ENCODE measurements at places on chromosomes 2 and 18. TPM values are rescaled to one million over a fixed set of nuclear protein-coding genes. Genes with fewer than 3 reads are reported as not detected.
A peak's percentile ranks its signal among the peaks of the same experiment; 100 is the strongest.

The SLC11A1 gene
- total RNA-seq: 419 TPM

DNA sequence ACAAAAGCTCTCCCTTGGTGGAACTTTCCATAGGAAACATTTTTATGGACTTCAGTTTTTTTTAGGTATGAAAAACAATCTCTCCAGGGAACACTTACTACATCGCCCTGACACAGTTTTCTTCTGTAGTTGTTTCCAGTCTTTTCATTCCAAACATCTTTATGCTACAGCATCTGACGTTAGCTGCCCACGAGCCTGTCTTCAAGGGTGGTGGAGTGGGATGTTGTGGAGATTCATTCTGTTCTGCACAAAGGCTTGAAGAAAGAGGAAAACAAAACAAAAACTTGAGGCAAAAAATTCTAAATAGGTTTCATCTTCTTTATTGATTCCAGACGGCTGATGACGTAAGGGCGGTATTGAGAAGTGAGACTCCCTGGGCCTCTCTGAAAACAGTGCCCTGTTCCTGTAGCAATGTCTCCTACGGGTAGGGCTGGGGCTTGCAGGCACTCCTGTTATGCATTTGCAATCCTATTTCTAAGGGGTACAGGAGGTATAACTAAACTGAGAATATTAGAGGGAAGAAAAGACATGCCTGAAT is 375.0 kb downstream of the RNF144A start:
- DNase-seq: no peak

- DNase-seq: no peak
Measured at GRCh38 chr2:207255565-207256470, 90.1 kb upstream of the KLF7 start.

- DNase-seq: no peak
Measured at GRCh38 chr18:34676816-34677574, 33.1 kb upstream of the DTNA start.

DNA sequence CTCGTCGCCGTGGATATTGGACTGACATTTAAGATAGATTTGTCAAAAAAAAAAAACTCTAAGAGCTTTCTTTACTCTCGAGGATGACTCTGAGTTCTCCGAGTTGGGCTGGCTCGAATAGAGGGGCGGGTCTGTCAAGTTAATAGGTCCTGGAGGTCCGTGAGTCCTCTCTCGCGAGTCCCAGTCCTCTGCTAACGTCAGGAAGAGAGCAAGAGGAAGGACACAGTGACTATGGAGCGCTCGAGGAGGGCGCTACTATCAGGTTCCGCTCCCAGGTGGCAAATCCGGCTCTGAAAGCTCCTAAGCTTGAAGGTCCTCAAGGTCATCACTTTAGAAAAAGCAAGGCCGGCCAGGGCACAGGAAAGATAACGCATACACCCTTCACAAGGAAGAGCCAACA is 404 bp upstream of the AKAIN1 start:
- DNase-seq: no peak

DNA sequence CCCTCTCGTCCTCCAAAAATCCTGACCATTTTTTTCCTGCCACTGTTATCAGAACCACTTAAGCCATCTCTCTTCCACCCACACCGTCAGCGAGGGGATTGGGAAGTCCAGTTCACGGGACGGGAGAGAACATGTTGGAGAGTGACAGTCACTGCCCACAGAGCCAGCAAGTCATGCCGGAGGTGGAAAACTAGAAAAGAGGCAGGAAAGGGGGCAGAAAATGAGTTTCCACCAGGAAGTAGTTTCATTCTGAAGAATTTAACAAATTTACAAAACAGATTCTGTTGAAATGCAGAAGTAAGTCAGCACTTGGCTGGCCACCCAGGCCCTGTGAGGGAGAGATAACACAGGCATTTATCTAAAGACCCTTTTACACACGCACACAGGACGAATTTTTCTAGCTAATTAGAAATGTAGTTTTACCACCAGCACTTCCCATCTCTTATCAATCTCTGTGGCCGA is 431.3 kb downstream of the TSN start:
- DNase-seq: no peak

The SLC8A1 gene
- 58.5 TPM for total RNA-seq

DNA sequence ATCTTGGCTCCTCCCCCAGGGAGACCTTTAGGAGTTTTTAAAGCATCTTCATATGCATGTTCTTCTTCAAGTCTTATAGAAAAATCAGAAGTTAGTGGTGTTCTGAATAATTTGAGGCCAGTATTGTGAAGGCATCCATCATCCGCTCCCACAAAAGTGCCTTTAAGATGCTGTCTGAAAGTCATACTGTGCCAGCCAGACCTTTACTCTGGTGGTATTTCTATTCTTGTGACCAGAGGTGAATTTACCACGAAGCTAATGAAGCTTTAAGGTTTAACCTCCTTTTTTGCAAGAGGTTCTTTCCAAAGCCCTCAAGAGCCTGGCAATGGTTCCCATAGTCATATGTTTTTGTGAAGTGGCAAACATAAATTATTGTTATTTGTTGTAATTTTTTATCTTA is 54.3 kb downstream of the SLC40A1 start:
- DNase-seq: no peak

DNA sequence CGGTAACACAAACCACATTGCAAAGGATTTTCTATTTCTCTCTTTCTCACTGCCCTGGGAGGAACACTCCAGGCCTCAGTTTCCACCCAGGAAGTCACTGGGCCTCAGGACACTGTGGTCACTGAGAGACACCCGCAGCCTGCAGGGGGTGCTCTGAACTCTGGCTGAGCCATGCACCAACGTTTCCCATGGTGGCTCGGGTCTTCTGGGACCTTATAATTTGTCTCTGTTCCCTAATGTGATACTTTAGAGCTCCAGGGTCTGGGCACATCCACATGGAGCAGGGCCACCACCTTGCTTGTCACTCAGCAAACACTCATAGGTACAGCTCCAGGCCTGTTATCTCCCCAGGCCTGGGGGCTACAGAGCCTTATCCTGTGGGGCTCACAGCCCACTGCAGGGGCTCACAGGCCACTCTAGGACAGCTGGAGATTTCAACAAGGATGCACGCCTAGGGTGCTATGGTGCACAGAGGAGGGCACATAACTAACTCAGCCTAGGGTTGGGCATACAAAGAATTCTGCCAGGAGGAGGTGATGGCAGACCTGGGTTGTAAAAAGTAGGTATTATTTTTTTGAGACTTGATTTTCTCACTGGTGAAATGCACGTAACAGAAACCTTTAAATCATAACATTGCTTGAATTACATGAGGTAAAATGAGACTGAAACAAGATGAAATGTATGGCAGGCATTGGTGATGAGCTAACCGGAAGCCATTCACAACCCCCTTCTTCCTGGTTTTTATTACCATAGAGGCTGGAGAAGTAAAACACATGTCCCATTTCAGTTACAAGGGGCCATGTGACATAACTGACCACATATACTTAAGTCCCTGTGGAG is 3.0 kb upstream of the HS1BP3 start:
- peak; percentile 29 for DNase-seq

The GKN2 gene
- 53.3 TPM for total RNA-seq

DNA sequence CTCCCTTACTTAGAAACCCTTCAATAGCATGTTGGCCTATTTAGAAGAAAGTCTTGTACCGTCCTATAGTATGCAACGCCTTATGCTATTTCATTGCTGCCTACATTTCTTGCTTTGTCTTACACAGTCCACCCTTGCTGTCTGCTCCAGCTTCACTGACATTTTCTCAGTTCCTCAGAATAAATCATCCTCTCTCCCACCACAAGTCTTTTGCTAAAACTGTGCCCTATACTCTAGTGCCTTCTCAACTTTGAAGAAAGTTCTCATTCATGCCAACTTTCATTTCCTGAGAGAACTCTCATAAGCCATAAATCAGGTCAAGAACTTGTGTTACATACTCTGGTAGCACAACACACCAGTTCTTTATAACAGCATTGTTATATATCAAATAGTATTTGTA is 54.3 kb upstream of the COL3A1 start:
- no peak for DNase-seq

DNA sequence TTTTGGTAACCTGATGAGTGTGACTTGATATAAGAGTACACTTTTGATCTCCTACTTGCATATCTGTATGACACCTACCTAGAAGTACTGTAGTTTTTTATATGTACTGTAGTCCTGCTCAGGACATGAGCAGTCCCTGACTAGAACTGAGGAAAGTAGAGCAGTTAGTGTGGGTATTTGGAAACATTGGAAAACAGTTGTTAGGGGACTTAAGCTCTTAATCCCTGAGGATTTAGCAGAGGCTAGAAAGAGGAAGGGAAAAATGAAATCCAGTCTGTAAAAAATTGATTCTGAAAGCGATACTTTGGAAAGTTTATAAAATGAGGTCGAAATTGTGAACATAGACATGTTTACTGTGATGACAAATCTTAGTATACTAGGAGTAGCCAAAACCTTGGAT is 125.6 kb downstream of the NCOA1 start:
- DNase-seq: no peak

- DNase-seq: no peak
Measured at GRCh38 chr2:133235968-133236367, 332.3 kb downstream of the NCKAP5 start.

DNA sequence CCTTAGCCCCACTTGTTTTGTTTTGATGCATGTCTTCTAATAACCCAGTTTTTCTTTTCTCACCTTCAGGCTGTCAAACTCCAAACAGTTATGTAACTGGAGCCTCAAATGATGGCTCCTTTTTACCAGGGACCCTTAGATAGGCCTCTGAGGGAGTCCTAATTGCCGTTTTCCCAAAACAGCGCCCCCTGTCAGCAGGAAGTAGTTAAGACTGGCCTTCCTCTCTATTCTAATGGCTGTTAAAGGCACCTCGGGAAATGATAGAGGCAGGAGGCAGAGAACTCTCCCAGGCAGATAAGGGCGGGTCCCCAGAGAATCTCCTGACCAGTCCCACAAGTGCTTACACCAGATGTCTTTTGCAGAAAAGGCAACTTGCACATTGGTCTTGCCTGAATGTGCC is 123.2 kb downstream of the KCNS3 start:
- no peak for DNase-seq

The VWC2L gene
- total RNA-seq: not detected

The TUBB8B gene
- total RNA-seq: 0.47 TPM

The PDE1A gene
- 5.2 TPM for total RNA-seq

GRCh38 chr2:239943571-239943970 is 81.6 kb downstream of the NDUFA10 start:
- DNase-seq: peak; percentile 12

- DNase-seq: no peak
Measured at GRCh38 chr18:35024196-35024595, 17.0 kb upstream of the MAPRE2 start.

GRCh38 chr18:48594471-48595094 is 55.8 kb downstream of the CTIF start:
- DNase-seq: no peak

Measured in lower lobe of right lung (tissue), 2 donors.